ENCODE measurements at places on chromosomes 13 and 19.

DNA sequence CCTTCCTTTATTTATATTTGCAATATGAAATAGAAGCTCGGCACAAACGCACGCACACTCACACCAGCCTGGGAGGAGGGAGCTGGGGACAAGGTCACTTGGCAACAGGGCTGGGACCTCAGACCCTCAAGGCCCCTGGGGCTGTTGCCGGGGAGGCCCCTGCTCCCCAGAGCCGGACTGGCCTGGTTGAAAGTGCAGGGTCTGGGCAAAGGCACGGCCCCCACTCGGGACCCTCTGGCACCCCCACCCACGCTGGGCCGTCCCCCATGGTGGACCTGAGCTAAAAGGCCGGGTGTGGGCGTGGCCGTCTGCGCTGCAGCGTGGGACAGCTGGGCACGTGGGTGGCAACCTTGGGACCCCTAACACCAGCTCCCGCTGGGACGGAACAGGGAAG, 1.2 kb upstream of the TMEM86B start:
- no peak for DNase-seq

GRCh38 chr19:19238126-19238894, 26.6 kb downstream of the NCAN start:
- no peak for DNase-seq

GRCh38 chr19:32930567-32930966, 41.2 kb downstream of the CEP89 start:
- no peak for DNase-seq

GRCh38 chr13:99290894-99291293, 16.3 kb downstream of the GPR183 start:
- no peak for DNase-seq

- no peak for DNase-seq
Measured at GRCh38 chr19:10892256-10892655, 20.9 kb downstream of the CARM1 start.

DNA sequence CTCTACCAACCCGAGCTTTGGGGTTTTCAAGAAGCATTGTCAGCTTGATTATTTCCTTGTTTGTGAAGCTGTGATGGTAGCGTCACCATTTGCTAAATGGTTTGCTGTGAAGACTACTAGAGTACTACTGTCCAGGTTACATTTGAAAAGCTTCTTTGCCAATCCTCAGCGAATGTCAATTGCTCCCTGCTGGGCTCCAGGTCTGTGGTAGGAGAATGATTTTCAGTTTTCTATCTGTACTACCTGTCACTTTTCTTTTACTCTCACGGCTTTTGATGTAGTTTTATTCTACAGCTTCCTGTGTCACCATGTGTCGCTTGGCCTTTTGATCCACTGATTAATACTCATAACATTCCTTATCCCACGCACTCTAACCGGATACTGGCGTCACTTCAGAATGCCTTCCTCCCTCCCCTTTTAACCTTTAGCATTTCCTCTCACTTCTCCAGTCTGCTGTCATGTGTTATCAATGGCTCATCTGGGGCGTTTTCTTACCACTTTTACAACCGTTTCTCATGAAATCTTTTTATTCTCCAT, 7.5 kb upstream of the GPR183 start:
- DNase-seq: peak; percentile 40

- no peak for DNase-seq
Measured at GRCh38 chr19:30670011-30670329, 297.8 kb downstream of the ZNF536 start.

DNA sequence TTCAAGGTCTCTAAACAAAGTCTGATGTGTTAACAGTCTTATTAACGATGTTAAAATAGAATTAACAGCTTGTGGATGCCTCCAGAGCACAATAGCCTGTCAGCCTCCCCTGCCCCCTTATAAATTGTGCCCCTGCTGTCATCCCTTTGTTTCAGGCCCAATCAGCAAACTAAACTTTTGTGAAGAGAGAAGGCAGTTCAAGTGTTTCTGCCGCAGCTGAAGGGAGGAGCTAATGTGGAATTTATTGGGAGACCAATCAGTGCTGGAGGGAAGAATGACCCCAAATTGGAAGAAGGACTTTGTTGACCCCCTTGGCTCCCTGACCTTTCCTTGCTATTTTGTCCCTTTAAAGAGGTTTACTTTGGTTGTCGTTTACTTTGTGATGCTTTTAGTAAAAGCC, 160.5 kb downstream of the TM9SF2 start:
- no peak for DNase-seq

DNA sequence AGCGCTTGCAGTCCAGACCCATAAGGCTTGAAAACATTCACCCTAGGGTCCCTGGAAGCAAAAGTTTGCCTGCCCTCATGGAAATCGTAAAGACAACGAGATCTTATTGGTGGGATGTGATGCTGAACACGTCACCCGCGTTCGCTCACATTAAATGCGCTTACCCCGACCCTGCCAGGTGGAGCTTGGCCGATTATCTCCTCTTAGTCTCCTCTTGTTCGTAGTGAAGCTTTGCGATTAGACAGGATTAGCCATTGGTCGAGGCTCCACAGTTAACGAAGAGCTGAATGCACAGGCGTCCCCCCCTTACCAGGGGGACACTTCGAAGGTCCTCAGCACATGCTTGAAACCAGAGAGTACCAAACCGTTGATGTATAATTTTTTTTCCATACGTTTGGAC, 16.0 kb upstream of the KDM4B start:
- DNase-seq: no peak

- no peak for DNase-seq
Measured at GRCh38 chr19:11693505-11694499, 44.9 kb downstream of the ZNF823 start.

GRCh38 chr19:10568062-10568825, 535 bp downstream of the CDKN2D start:
- peak; percentile 27 for DNase-seq

GRCh38 chr13:22499919-22500318, 680.9 kb upstream of the SGCG start:
- DNase-seq: no peak

DNA sequence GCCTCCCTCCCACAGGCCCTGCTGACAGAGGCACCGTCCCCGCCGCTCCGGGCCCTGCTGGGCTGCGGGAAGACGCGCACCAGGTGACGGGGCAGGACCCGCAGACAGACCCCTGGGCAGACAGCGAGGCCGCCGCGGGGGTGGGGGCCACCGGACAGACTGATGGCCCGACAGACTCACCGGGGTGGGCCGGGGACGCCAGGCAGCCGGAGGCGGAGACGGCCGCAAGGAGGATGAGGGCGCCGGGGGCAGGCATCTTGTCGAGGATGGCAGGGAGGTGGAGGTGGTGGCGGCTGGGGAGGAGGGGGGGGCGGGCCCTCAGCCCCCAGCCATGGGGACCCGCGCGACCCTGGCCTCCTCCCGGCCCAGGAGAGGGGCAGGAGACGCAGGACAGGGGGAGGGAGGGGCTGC, 309 bp downstream of the LMTK3 start:
- no peak for DNase-seq

DNA sequence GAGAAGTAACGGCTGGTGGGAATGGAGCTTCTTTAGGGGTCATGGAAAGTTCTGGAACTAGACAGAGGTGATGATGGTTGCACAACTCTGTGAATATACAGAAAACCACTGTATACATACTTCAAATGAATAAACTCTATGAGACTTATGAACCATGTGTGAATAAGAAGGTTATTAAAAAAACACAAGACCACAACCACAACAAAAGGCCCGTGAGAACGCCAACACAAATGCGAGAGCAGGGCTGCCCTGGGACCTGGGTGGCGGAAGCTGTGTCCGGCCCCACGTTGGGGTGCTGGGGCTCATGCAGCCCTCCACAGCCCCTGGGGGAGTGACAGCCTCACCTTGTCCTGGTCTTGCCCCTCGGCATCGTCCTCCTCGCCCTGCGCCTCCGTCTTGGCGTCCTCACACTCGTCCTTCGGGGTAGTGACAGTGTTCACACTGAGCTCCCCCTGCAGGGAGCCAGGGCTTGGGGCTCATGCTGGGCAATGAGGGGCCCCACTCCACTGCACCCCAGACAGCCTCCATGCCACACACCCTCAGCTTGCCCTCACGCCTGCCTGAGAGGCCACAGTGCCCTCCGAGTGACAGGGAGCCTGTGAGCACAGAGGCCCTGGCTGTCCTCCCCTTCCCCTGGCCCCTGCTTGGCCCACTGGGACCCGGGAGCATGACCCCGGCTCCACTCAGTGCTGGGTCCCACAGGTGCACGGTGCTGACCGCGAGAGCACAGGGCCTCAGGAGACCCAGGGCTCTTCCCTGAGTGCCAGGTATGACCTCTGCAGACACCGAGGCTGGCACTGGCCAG, 16.0 kb downstream of the IZUMO4 start:
- no peak for DNase-seq

DNA sequence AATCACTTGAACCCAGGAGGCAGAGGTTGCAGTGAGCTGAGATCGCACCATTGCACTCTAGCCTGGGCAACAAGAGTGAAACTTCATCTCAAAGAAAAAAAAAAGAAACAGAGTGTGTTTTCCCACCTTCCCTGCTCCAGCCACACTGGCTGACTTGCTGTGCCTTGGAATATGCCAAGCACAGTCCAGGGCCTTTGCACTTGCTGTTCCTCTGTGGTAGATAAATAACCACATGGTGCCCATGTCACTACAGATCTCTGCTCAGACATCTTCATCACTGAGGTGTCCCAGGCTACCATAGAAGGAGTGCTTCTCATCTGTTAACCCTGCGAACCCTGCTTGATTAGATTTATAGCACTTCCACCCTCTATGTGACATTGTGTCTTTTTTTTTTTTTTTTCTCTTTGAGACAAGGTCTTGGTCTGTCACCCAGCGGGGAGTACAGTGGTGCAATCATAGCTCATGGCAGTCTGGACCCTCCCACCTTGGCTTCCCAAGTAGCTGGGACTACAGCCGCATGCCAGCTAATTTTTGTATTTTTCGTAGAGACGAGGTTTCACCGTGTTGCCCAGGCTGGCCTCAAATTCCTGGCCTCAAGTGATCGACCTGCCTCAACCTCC, 10.4 kb downstream of the SMARCA4 start:
- DNase-seq: no peak

DNA sequence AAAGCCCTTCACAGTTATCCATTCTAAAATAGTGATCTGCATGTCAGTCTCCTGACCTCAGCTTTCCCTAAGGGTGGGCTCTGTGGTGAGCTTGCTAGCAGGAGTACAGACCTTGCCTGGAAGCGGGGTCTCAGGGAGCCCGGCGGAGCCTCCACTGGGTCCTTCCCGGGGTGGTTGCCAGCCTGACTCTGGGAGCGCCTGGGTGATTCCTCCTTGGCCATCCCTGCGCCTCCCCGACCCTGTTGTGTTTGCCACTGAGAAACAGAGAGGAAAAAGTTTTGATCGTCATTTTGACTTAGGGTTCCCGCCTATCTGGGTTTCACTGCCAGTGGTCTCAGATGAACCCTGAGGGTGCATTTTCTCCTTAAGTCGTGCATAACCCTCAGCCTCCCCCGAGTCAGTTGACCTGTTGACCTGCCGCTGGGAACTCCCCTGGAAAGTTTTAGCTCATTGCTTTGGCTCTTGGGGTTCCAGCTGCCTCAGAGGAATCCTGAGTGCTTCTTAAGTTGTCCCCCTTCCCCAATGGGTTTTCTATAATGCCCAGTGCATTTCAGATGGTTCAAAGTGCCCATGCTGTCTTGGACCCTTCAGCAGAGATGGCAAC, 117.8 kb downstream of the RAB20 start:
- no peak for DNase-seq

GRCh38 chr13:45178349-45179162, 22.3 kb downstream of the KCTD4 start:
- no peak for DNase-seq

DNA sequence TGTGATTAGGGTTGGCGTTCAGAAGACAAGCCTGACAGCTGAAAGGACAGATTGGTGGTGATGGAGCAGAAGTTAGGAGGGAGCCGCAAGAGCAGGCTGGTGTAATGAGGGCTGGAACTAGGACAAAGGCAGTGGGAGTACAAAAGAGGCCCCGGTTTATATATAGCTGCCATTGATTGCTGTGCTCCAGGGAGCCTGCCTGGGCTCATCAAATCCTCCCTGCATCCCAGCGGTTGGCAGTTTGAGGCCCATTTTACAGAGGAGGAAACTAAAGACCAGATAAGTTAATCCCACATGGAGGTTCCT, 123.7 kb downstream of the CACNA1A start:
- no peak for DNase-seq

DNA sequence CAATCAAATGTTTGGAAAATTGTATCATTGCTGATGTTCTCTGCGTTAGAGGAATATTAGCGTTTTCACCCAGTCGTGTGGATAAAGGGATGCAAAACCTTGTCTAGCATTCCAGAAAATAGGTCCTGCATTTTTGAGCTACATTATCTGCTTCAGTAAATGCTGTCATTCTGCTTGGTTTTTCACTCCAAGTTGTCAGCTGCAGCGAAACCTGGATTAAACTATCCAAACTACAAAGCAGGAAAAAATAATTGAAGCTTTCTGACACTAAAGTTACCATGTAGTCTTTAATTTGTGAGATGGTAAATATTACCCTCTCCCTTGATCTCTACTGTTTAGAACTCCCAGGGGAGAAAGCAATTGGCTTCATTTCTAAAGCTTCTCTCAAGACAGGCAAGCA, 1795.5 kb upstream of the PRR20A start:
- DNase-seq: no peak

- DNase-seq: no peak
Measured at GRCh38 chr13:113838711-113839201, 25.1 kb downstream of the GAS6 start.

GRCh38 chr19:32129141-32129540, 216.3 kb upstream of the ZNF507 start:
- no peak for DNase-seq

DNA sequence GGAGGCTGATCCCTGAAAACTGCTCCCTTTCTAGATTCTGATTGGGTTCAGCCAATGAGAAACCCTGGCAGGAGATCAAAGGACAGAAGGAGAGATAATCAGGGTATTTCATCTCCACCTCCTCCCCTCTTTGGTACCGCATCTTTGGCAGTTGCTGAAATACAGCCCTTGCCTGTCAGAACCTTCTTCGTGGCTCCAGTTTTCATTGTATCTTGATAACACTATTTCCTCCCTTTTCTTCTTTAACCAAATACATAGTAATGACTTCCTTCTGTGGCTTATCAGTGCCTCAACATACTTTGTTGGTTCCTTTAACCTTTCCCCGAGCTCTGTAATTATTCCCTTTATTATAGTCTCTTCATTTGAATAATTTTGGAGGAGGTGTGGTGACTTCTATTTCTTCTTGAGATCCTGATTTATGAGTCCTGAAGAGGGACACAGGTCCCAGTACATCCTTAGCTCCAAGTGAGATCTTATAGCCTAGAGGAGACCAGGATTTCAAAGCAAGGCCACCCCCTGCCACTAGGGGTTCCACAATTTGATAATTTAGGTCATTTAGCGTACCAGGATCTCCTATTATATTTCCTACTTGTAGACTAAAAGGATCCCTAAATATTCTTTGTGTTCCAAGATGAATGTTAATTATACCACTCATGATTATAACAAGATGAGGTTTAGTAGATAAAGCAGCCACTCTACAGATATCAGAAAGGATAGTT, 98.0 kb downstream of the EDNRB start:
- no peak for DNase-seq

- DNase-seq: no peak
Measured at GRCh38 chr13:93966267-93966936, 513.1 kb downstream of the DCT start.

DNA sequence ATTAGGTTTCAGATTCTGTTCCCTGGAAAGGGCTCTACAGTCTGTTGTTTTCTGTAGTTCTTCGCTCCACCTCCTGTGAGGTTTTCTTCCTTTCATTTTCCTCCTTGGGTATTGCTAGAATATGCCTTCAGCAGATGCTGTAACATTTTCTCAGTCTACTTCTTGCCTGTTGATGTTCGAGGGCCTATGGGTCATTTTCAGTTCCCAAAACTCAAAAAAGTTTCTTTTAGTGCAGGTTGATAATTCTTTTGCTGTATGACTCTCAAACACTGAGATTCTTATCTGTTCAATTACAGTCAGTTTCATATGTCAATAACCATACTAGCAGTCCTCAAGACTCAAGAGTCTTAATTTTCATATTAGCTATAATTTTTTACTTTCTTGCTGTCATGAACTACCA, 268.3 kb downstream of the RFC3 start:
- DNase-seq: no peak

All from stimulated activated CD8-positive, alpha-beta memory T cell treated with anti-CD3 and anti-CD28 coated beads, Interleukin-4, amount 100 ng/mL, for 24 hours (primary cell).